ENCODE measurements at places on chromosomes 2 and 18.

- no peak for DNase-seq
These were observed 98.2 kb downstream of the DYSF start for GRCh38 chr2:71551631-71551915.

GRCh38 chr2:23526835-23527790 lies 142.1 kb downstream of the KLHL29 start:
- DNase-seq = no peak

GRCh38 chr18:10851824-10852319 lies 297.5 kb downstream of the PIEZO2 start:
- DNase-seq = no peak

DNA sequence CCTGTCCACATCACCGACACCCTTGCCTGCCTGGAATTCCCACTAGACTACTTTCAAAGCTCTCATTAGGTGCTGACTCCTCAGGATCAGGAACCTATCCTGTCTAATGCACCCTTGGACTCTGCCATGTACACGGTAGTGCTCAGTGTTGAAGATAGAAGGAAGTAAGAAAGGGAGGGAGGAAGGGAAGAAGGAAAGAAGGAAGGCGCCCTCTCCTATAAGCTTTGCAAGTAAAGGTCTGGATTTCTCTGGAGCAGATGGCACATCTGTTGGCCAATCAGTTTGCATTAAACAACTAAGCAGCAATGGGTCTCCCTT lies 45.3 kb downstream of the SCTR start:
- DNase-seq = peak; percentile 2

DNA sequence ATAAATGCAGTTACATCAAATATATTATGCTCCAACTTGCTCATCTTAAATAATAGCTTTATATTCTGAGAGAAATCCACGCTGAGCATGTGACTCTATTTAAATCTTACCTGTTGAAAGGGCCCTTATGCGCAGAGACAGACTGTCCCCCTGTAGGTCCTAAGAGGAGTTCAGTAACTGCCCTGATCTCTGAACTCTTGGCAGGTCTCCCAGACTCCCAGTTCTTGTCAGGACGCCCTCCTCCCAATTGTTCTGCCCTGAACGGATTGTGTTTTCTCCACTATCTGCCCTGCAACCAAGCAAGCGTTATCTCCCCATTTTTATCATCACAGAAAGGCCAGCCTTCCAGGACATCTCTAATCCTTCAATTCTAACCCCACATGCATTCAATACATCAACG lies 954.6 kb downstream of the TSN start:
- no peak for DNase-seq

DNA sequence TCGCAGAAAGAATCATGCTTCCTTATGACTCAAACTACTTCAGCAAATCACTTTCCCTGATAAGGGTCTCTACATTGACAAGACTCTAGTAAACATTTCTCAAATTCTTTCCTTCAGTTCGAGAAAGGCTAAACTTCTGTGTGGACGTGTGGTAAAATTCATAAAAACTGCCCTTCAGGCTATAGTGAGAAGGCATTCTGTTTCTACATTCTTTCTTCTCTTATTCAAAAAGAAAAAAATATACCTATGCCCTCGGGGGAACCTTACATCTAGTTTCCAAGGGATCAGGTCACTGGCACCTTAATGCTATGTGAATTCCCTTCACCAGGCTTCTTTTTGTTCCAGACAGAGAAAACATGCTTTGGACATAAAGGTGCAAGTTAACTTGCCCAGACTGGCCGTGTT lies 4.9 kb downstream of the VIT start:
- DNase-seq = no peak
